Heart right ventricle (tissue), 16 donors: ENCODE measurements at places on chromosomes 7 and 10. TPM values are rescaled to one million over a fixed set of nuclear protein-coding genes. Genes with fewer than 3 reads are reported as not detected.

The PDLIM1 gene
- 323 TPM for total RNA-seq

DNA sequence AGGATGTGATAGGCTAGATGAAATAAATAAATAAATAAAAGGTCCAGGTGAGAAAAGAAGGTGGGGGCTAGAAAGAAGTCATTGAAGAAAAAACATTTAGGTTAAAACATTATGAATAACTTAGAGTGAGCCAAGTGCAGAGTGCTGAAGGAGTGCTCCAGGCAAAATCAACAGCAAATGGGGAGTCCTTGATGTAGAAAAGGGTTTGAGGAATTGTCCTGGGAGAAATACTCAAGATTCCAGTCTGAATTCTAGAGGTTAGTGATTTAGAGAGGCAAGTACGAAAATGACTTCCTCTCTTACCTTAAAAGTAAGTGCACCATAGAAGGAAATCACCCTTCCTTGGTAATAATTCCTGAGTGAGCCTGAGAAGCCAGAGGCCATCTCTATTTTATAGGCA lies 19.7 kb downstream of the CAV1 start:
- no peak for DNase-seq

The CYP26C1 gene
- not detected for total RNA-seq

- DNase-seq, result no peak
These were observed 62.6 kb downstream of the SH2D4B start for GRCh38 chr10:80600256-80600655.

DNA sequence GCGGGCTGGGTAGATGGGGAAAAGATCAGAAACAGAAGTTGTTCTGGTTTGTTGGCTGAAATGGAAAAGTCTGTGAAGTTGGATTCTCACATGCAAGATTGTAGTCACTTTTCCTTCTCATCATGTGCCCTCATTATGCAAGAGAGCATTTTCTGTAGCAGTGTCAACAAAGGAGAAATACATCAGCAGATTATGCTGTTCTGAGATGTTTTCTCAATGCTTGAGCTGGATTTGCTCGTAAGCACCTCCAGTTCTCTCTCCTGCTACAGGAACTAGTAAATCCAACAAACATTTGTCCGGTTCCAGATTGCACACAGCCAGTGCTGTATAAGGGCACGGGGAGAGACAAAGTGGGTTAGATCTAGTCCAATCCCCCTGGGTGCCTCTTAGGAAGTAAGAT lies 90.0 kb downstream of the GATA3 start:
- DNase-seq, result no peak

- DNase-seq, result no peak
These were observed 197.3 kb downstream of the PRPF18 start for GRCh38 chr10:13784067-13784466.

The CPA2 gene
- 0.96 TPM for total RNA-seq

The CYP2C9 gene
- not detected for total RNA-seq

- DNase-seq, result no peak
These were observed 57.5 kb downstream of the KLHDC10 start for GRCh38 chr7:130127821-130128317.

DNA sequence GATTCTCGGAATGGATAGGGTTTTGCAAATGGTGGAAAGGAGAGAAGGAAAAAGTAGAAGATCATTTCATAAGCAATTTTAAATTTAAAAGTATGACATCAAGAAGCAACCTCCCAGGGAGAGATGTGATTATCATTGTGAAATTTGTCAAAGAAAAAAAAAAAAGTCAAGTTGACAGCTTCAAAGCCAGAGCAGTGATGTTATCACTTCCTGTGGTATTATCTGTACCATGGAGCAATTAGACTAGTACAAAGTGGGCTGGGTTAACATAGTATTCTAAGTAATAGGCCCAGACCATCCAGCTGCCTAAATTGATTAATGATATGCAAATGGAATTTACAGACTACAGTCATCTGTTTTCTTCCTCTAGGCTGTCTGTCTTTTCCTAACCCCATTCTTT lies 84.0 kb upstream of the NPY start:
- DNase-seq, result no peak

- DNase-seq, result no peak
These were observed 7.0 kb downstream of the KNDC1 start for GRCh38 chr10:133166828-133167692.

GRCh38 chr7:120825576-120825975 lies 32.4 kb downstream of the TSPAN12 start:
- no peak for DNase-seq

The VDAC2 gene
- 516 TPM for total RNA-seq

The MSMB gene
- not detected for total RNA-seq

DNA sequence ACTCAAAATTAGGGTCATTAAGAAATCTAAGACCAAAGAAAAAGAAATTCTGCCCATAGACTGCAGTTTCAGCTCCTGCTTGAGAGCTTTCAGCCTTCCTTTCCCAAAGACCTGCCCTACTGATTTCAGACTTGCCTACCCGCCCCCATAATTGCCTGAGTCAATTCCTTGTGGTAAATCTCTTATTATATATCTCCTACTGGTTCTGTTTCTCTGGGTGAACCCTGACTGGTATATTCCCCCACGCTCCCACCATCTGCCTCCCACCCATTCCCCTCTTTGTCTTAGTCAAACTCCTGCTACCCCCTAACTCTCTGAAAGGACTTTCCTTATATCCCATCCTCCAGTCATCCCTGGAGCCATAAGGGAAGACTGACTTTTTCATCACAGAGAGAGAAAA lies 64.7 kb upstream of the MET start:
- DNase-seq, result no peak

- no peak for DNase-seq
These were observed 546.4 kb upstream of the C7orf33 start for GRCh38 chr7:148044173-148044572.

The TMEM184A gene
- total RNA-seq, result 0.76 TPM

The DKK1 gene
- not detected for total RNA-seq

The CPED1 gene
- 44.8 TPM for total RNA-seq

DNA sequence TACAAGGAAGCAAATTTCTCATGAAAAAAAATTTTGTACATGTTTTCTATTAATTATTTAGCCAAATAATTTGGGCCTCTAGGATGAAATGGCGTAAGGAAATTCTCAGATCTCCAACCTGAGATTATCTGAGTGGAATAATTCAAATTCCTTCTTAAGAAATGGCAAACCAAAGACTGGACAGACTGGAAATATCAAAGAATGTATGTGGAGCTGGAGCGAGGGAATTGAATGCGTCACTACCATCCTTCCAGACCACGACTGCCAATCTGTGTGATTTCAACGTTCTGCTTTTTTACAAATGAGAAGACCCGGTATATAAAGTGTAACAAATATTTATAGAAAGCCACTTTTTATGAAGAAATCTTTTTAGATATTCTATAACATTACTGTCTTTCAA lies 12.4 kb upstream of the BLNK start:
- no peak for DNase-seq

- no peak for DNase-seq
These were observed 20.2 kb downstream of the TOMM7 start for GRCh38 chr7:22802426-22802825.

The ATP6V0A4 gene
- not detected for total RNA-seq
